ENCODE measurements at places on chromosomes 12 and 14.
A peak's percentile ranks its signal among the peaks of the same experiment; 100 is the strongest.

DNA sequence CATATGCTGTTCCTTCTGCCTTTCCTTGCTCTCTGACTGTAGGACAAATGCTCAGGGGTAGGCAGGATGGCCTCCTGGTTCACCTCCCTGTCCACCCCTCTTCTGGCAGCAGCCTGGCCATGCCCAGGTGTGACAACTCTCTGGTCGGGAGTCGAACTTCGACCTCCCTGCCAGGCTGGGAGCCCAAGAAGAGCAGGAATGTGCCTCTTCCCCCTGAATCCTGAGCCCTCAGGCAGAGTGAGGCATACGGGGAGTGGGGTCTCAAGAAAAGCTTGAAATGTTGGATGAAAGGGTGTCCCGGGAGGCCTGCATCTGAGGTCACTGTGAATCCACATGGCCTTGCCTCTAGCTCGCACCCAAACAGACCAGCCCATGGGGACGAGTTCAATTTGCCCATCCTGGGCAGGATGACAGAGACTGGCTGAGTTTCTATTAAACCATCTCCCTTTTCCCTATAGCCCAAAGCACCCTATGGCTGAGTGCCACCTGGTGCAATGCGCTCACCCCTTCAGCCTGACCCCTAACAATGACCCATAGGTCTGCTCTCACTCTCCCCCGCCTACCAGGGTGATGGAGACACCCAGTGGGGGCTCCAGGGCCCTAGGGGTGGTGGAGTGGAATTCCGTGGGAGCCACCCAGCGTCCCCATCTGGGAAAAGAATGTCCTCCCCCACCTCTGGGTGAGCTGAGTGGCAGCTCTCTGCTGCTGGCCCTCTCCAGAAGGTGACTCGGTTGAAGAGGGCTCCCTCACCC lies 52.9 kb upstream of the DIO3 start:
- no peak for DNase-seq

- no peak for DNase-seq
These were observed 86.6 kb upstream of the TRAF3 start for GRCh38 chr14:102690509-102691286.

DNA sequence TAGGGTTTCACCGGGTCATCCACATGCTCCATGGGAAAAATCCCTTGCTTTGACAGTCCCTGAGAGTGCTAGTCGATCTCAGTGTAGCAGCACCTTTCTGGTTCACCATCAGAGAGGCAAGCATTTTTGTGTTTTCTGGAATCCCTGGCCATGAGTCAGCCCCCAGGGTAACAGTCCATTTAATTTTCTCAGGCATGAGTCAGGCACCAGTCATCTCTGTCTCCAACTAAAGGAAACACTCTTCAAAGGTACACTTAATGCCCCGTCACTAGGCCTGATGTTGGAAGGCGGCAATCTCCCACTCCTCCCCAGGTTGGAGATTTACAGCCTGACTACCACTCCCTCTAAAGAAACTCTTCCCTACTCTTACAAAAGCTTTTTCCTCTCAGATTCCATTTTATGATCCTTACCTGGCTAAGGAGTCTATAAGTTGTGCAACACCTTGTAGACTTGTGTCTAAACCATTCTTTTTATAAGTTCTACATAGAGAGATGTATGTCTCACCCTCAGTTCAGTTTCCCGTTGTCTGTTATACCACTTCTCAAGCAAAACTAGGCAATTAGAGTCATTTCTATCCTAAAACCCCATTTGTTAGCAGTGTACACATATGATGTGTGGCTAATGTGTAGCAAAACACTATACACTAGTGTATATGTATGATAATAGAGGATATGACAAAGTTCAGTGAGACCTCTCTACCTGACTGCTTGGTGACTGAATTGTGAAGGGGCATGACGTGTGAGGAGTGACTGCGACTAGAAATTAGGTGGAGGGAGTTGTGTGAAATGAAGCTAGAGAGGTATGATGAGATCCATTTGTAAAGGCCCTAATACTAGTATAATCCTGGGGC lies 24.6 kb downstream of the TMEM19 start:
- peak; percentile 2 for DNase-seq

DNA sequence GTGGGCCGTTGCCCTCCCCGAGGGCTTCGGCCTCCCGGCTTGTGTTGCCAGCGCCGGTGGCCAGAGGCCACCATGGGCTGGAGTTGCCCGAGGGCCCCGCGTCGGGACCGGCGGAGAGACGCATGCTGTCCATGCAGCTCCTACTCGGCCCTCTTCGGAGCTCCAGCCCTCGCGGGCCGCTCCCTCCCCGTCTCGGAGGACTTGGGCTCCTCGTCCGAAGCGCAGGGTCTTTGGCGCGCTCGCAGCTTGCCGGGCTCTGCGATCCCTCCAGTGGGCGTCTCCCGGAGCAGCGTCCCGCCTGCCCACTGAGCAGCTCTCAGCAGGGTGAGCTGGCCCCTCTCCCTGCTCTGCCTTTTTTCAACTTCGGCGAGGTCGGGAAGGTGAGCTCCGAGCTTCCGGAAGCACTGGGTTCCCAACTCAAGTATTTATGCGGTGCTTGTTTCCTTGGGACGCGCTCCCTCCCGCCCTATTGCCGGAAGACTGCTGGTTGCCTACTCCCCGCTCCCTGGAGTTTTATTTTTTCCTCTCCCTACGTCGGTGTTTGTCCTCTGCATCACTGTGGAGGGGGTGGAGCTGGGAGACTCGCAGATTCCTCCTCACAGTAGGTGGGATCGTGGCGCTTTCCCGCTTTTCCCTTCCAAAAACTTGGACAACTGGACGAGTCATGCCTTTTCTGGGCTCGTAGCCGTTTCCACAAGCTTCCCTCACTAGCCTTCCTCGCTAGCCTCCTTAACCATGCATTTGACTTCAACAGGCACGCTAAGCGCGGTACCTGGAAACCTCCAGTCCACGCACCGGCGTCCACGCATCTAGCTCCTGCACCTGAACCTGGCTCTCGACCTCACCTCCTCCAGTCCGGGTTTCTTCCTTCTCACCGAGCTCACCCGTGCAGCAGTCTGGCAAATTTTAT lies at the start of gene AVPR1A:
TSS of gene AVPR1A (minus strand) at position 489 of the 910 bp plus-strand sequence. CDS start at position 124, 365 bp downstream.
- peak; percentile 6 for DNase-seq

GRCh38 chr12:112107306-112108201 lies 1.0 kb downstream of the NAA25 start:
- DNase-seq, result no peak

- DNase-seq, result no peak
These were observed 604 bp downstream of the GLIPR1 start for GRCh38 chr12:75481013-75481705.

- DNase-seq, result peak; percentile 78
These were observed 100.7 kb downstream of the C2CD5 start for GRCh38 chr12:22443379-22444316.

- no peak for DNase-seq
These were observed 25.0 kb upstream of the KCNA5 start for GRCh38 chr12:5018677-5019076.

- no peak for DNase-seq
These were observed 19.0 kb downstream of the GLT1D1 start for GRCh38 chr12:128872303-128872702.

All from NCI-H2171 treated with DMSO at 0.1 percent for 48 hours (cell line).